ENCODE measurements at places on chromosomes 6 and 20.
A peak's percentile ranks its signal among the peaks of the same experiment; 100 is the strongest.

GRCh38 chr6:114735025-114735735 is 392.4 kb upstream of the HS3ST5 start:
- no peak for DNase-seq

- DNase-seq, result no peak
Observed at GRCh38 chr6:80174900-80175572, 68.6 kb downstream of the BCKDHB start.

DNA sequence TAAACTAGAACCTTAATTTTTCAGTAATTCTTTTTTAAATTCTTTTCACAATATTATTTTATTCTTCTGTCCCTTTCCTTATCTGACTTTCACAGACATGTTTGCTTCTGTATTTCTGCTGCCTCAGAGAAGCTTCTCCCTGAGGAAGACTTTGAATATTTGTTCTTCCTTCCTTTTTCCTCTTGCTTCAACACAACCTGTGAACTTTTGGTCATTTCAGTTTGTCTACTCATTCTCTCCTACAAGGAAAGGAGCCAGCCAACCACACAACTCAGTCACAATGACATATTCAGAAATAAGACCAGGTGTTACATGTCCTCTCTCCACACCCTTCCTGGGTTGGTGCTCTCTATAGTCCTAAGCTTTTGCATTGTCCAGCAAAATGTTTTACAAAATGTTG is 310.4 kb downstream of the TFAP2B start:
- no peak for DNase-seq

GRCh38 chr6:783966-784735 is 91.2 kb upstream of the EXOC2 start:
- no peak for DNase-seq

GRCh38 chr6:53410508-53411258 is 61.9 kb upstream of the ELOVL5 start:
- no peak for DNase-seq

- DNase-seq, result no peak
Observed at GRCh38 chr6:166027761-166028160, 139.9 kb downstream of the TBXT start.

- peak; percentile 80 for DNase-seq
Observed at GRCh38 chr20:20009784-20010253, 7.3 kb upstream of the NAA20 start.

Measured in SHP77 (cell line).